ENCODE measurements at places on chromosomes 11 and 22.

- no peak for DNase-seq
These were observed 38.5 kb downstream of the LRP5 start for GRCh38 chr11:68350759-68351449.

DNA sequence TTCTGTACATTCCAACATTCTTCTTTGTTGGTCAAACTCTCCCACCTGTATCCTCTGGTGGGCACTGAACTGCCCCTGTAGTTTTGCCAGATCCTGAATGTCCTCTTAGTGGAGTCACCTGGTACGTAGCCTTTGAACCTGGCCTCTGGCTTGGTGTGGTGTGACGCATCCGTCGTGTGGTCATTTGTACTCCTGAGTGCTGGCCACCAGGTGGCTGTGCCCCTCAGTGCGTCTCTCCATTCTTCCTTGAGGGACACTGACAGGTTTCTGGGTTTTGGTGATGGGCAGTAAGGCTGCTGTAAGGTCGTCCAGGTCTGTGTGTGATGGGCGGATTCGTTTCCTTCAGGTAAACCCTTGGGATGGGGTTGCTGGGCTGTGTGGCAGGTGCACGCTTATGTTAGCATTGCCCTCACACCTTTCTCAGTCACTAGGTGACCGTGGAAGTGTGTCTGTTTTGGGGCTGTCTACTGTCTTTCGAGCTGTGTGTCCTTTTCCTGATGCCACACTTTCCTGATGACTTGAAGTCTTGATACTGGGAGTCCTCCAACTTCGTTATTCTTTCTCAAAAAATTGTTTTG lies 13.6 kb upstream of the RANBP1 start:
- no peak for DNase-seq

GRCh38 chr11:128469220-128469619 lies 118.1 kb downstream of the ETS1 start:
- no peak for DNase-seq

GRCh38 chr11:108947654-108948570 lies 283.0 kb downstream of the DDX10 start:
- peak; percentile 78 for DNase-seq

DNA sequence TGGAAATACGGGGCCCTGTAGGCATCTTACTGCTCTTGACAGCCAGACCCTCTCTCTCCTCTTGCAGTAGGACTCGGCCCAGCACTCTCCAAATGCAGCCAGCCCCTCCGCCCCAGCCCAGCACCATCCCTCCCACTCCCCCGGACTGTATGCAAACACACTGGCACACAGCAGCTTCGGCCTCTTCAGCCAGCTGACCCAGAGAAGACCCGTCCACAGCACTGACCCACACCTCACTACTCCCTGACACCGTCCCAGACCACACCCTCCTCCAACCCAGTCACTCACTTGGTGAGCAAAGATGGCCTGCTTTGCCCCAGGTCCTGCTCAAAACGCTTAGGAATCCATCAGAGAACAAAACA lies 164.6 kb downstream of the IGLL1 start:
- DNase-seq, result no peak

DNA sequence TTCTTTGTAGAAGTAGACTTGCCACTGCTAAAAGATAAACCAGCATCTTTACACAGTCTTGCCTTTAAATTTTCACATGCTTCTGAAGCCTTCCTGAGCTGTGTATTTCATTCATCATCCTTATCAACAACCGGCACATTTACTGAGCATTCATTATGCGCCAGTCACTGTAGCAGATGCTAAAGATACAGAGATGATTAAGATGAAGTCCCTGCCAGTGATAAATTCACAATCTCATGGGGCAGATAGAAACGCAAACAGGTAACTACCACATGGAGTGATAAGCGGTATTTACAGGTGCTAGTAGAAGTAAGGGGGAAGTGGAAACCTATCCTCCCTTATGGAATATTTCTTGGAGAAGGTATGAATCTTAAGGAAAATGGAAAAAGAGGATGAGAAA lies 67.2 kb downstream of the PRCP start:
- DNase-seq, result no peak

GRCh38 chr11:72758304-72758689 lies 6.1 kb upstream of the ARAP1 start:
- peak; percentile 70 for DNase-seq

DNA sequence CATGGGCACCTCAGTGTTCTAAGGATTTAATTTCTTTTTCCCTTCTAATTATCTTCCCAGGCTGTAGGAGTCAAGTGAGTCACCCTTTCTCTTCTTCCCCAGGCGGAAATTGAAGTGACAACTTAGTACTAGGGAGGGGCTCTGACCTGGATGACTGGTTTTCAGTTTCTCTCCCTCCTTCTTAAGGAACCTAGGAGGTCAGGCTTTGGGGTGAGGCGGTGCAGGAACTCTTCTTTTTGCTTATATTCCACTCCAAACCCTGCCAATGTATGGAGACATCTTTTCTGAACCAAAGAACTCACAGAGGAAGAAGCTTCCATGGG lies 12.6 kb downstream of the ZDHHC5 start:
- peak; percentile 45 for DNase-seq

DNA sequence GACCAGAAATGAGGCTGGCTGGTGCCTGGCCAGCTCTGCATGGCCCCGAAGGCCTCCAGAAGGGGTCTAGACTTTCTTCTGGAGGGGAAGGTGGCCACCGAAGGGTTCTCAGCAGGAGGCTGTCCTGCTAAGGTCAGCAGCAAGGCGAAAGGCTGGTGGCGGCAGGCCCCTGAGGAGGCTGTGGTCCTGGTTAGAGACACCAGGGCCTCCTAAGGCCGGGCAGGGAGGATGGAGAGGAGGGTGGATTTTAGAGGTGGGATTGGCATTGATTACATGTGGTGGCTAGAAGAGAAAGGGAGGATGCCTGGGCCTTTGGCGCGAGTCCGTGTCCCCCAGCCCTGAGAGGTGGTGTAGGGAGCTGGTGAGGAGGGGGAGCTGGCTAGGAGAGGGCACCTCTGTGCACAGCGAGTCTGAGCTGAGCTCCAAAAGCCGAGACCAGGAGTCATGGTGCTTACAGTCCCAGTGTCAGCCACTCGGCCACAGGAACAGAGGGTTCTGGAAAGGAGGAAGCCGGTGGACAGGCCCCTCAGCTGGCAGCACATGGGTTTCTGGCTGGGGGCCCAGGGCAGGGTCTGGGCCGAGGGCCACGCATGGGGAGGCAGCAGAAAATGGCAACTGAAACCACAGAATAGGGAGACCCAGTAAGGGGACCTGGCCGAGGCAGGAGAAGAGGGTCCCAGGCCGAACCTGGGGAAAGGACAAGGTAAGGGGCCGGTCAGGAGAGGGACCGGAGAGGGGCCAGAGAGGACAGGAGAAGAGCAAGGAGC lies 2.5 kb downstream of the FERMT3 start:
- no peak for DNase-seq

DNA sequence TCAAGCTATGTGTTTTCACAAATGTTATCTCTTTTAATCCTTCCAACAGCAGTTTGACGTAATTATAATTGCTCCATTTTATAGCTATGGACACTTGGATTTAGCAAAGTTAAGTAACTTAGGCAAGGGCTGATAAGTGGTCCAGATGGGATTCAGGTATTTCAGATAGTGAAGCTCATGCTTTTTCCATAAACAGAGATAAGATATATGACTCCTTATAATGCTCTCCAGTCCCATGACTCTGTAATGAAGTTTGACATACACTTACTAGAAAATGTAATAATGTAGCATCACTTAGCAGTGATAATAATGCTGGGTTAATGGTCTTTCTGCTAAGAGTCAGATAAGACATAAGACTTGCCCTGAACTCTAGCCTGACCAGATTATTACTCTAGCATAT lies 892.1 kb downstream of the LRRC4C start:
- DNase-seq, result no peak

- no peak for DNase-seq
These were observed 1130.3 kb upstream of the CNTN5 start for GRCh38 chr11:97890466-97890865.

DNA sequence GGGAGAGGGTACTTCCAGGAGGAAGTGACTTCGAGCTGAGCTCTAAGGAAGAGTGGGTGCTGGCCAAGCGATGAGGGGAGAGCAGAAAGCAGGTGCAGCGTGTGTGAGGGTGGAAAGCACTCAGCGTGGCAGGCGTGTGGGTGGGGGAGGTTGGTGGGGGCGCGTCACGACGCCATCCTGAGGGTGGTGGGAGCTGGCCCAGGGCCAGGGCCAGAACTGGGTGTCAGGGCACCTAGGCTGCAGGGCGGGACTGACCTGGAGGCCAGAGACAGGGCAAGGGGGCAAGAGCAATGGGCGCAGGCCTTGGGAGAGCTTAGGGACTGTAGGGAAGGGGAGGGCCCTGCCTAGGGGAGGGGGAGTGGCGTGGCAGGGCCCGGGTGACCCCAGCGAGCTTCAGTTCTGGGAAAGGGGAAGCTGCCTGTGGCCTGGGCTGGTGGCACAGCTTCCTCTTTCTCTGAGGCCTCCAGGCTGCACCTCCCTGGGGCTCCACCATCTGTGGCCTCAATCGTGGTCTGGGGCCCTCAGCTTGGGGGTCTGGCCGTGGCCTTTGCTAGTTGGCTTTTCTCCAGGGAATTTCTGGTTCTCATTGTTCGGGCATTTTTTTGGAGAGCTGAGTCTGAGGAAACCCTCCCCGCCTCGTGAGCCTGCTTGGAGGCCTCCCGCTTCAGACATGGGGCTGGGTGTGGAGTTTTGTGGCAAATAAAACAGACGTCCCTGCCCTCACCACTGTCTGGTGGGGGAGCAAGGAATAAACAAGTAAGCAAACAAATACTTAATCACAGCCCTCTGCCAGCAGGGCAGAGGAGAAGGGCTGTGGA lies 8.9 kb downstream of the RELT start:
- peak; percentile 18 for DNase-seq

DNA sequence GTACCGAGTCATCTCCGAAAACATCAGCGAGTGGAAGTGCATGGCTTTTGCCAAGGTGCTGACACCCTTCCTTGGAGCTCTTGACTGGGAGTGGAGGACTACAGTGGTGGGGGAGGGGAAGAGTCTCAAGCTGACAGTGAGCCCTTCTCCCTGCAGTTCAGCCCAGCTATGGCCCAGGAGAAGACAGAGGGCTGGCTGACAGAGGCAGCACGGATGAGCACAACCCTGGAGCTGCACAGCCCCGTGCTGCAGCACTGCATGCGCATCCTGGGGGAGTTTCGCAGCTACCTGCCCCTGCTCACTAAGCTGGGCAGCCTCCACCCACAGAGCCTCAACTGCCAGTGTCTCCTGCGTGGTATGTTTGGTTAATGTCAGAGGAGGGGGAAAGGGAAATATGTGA lies 41.4 kb downstream of the DNHD1 start:
- no peak for DNase-seq

- no peak for DNase-seq
These were observed 58.5 kb downstream of the GAB4 start for GRCh38 chr22:16949561-16949960.

- peak; percentile 36 for DNase-seq
These were observed 75.2 kb downstream of the PTPRJ start for GRCh38 chr11:48055292-48056132.

DNA sequence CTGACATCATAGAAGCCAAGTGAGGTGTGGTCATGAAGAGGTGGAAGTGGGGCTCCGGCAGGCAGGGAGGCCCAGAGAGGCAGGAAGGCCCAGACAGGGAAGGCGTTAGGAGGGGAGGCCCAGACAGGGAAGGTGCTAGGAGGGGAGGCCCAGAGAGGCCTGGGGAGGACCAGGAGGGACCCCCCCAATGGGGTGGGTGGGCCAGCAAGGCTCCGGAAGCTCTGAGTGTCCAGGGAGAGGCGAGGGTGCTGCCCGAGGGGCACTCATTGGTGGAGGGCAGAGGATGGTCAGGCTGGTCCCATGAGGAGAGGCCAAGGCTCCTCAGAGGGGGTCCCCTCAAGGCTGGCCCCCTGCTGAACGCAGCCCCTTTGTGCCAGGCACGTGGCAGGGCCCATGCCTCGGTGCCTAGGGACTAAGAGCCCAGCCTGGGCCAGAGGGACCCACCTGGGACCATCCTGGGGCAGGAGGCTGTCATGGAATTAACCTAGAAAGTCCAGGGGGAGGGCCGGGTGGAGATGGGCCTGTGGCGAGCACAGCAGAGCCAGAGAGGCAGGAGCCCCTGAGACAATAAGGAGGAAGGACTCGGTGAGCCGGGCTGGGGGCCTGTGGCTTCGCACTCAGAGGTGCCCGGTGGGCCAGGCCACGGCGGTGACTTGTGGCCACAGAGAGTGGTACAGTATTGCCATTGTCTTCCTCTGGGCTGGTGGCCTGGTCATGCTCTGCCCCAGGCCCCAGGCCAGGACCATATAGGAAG lies 12.2 kb downstream of the PHLDA2 start:
- no peak for DNase-seq

DNA sequence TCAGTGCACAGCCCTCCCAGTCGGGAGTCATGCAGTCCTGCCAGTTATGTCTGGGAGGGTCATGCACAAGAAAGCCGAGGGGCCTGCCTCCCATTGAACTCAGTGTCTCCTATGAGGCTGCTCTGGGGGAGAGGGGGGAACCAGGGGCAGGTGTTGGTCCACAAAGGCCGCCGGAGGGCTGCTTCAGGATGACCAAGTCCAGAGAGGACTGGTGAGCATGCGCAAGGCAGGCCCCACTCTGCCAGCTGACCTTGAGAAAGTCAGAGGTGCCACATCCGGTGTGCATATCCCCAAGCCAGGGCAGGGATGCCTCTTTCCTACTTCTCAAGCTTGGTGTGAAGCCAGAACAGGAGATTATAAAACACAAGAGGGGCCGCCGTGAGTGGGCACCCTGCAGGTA lies 4.4 kb downstream of the SCN4B start:
- no peak for DNase-seq

- DNase-seq, result no peak
These were observed 206.8 kb upstream of the CADM1 start for GRCh38 chr11:115710980-115711379.

DNA sequence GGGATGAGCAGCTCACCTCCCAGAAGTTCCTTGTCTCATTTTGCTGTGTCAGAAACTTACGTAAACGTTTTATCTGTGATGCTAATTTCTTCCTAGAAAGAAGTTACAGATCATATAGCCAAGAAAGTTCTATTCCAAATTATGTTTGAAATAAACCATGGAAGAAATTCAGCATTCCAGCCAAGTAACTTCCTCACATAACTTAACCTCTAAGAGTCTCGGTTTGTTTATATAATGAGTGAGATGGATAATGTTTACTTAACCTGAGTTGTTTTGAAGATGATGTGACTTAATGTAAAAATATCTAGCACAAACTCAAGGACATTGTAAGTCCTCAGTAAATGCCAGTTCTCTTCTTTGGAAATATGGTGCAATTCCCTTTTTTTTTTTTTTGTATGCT lies 8.9 kb upstream of the MUC15 start:
- DNase-seq, result no peak
